Thymus (tissue), 14 donors: ENCODE measurements at places on chromosomes 16 and 17.

- no peak for DNase-seq
Measured at GRCh38 chr16:6656760-6657159, 675.9 kb upstream of the RBFOX1 start.

DNA sequence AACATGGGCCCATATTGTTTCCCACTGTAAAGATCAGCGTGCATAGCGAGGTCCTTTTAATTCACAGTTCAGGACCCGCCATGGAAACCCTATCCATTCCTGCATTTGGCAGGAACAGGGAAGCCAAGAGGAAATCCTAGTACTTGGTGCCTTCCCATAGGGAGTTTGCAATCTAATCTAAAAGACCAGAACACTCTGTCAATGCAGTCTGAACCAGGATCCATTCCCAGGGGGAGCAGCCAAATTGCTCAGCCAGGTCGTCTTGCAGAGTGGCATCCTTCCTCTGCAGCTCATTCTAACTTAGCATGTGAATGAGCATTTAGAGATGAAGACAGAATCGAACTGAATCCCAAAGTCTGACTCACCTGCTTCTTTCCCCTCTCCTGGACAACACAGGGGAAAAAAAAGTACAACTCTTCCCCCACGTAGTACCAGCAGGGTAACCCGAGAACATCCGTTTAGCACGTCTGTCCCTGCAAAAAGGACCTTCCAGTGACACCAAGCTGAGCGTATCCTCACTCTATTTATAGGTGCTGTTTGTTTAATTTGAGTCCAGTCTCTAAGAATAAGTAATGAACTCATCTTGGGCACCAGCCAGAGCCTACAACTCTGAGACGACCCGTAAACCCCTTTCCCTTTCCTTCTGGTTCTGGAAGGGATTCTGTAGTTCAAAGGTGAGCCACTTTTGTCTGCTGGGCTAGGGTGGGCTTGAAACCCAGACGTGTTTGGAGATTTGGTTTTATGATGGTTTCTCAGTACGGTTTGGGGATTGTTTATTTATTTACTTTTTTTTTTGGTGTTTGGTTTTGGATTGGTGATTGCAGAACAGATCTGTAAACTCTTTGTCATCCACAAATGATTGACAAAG, 74.5 kb downstream of the ERCC4 start:
- no peak for DNase-seq

DNA sequence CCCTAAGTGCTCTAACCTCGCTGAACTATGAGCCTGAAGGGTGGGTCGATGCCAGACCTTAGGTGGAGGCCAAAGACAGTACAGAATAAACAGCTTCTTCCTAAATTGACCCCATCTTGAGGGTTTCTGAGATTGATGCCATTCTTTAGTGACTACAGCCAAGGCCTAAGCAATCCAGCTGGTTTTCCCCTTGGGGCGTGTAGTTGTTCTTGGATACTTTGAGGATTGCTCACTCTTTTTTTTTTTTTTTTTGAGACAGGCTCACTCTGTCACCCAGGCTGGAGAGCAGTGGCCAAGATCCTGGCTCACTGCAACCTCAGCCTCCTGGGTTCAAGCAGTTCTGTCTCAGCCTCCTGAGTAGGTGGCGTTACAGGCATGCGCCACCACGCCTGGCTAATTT, 2.0 kb downstream of the OVCA2 start:
- no peak for DNase-seq

DNA sequence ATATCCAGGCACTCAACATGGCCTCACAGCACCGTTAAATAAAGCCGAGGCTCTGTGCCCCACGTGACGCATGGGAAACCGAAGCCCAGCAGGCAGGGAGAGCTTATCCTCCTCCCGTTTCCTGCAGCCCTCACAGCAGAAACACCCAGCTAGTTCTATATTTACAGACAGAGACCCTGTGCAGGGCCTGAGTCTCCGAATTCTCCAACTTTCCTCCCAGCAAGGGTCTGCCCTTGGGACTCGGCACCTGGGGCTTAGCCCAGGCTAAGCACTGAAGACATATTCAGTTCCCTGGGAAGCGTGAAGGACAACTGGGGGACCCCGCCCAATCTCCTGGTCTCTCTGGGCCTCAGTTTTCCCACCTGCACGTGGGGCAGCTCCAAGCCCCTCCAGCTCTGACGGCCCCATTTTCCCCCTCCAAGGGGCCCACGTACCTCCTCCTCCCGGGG, 29.2 kb downstream of the TRPV3 start:
- no peak for DNase-seq

- no peak for DNase-seq
Measured at GRCh38 chr17:30801671-30802070, 22.8 kb downstream of the CRLF3 start.

DNA sequence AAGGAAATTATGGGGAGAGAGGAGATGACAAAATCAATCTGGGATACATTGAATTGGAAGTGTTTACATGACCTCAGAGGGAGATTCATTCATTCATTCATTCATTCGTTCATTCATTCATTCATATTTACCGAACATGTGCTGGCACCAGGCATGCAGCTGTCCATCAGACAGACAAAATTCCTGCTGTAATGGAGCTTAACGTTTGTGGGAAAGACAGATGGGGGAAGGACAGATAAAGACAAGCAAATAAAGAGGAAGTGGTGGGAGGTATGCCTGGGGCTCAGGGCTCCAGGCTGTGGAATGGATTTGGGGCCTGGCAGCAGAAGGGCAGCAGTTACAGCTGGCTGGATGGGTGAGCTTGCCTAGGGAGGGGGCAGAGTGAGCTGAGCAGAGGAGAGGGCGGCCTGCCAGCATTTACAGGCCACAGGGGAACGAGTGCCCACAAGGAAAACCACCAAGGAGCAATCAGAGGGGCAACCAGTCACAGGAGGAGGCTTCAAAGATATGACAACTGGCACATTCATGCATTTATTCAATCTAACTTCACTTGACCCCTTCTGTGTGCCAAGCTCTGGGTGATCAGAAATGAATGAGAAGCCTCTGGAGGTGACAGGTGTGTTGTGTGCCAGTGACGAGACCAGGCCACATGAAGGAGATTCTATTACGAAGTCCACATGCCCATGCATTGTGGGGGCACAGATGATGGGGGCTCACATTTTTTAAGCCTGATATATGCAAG, 48.5 kb downstream of the ARHGAP27 start:
- DNase-seq, result no peak

DNA sequence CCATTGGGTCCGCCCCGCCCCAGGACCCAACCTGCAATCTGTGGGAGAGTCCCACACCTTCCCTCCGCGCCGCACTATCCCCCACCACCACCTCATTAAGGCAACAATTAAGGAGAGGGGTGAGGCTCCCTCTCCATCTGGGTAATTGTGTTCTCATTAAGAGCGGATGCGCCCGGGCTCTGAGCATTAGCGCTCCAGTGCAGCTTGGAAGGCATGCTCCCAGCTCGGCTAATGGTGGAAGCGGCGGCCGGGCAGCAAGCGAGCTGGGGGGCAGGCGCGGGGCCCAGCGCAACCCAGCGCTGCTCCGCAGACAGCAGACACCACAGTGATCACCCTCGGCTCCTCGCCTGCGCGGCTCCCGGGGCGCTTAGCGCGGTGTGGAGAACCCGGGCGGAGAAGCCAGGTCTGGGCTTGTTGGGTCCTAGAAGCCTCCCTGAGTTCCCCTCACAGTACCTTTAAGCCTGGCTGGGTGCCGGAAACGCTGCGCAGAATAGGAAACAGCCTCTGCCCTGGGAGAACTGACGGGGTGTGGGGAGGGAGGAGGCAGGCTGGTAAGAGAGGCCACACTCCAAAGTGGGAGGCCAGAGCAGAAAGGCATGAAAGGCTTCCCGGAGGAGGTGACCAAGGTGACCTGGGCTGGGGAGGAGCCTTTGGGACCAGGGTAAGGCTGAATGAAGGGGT, 6.4 kb downstream of the CBLN1 start:
- no peak for DNase-seq

GRCh38 chr17:47630614-47631013, 19.1 kb upstream of the KPNB1 start:
- DNase-seq, result no peak

- no peak for DNase-seq
Measured at GRCh38 chr16:23318639-23319038, 16.5 kb downstream of the SCNN1B start.

- DNase-seq, result no peak
Measured at GRCh38 chr17:41284043-41284442, 8.5 kb downstream of the KRTAP9-7 start.

GRCh38 chr16:64004116-64004515, 1117.7 kb downstream of the CDH11 start:
- DNase-seq, result no peak

DNA sequence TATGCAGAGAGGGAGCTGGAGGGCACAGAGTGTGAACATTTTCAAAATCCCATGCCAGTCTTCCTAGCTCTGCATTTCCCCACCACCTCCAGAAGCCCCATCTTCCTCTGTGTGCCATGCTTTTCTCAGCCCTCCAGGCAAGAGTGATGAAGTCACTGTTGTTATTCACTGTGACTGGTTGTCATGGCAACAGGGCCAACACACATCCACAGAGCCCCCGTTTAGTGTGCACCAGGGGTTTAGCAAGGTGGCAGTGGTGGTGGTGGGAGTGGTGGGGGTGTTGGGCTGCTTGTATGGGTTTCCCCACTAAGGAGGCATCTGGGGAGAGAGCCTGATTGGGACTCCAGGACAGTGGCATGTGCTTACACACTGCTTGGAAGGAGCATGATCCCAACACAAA, 309.9 kb upstream of the ASIC2 start:
- no peak for DNase-seq

GRCh38 chr17:6413065-6413464, 21.9 kb downstream of the AIPL1 start:
- no peak for DNase-seq

- no peak for DNase-seq
Measured at GRCh38 chr17:9987779-9988585, 82.9 kb upstream of the RCVRN start.

- DNase-seq, result no peak
Measured at GRCh38 chr16:89422527-89422904, 67.8 kb downstream of the ANKRD11 start.

DNA sequence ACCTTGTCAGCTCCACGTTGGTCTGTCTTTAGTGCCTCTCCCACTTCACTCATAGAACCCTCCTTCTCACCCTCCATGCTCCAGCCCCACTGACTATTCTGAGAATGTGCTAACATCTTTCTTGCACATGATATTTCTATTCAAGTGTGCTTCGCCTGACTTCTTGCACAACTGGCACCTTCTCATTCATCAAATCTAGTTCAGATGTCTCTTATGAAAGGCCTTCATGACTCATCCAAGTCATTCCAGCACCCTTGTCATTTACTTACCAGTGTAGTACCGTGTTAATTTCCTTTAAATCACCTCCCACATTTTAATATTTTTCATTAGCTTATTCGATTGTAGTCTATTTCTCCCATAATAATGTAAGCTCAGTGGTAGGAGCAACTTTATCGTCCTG, 197.8 kb upstream of the PIRT start:
- DNase-seq, result no peak

DNA sequence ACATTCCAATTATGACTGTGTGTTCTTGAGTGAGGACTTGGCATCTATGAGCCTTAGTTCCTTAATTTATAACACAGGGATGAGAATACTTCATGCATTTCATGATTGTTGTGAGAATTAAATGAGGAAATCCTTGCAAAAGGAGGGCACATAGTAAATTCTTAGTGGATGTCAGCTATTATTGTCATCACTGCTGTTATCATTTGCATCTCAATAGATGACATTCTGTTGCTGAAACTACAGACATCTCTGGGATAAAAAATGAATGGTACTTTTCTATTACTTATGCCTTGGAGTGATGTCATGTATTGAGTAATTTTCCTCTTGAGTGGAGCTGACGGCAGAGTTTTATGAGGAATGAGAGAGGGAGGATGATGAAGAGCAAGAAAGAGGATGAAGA, 184.4 kb upstream of the CDH11 start:
- no peak for DNase-seq

DNA sequence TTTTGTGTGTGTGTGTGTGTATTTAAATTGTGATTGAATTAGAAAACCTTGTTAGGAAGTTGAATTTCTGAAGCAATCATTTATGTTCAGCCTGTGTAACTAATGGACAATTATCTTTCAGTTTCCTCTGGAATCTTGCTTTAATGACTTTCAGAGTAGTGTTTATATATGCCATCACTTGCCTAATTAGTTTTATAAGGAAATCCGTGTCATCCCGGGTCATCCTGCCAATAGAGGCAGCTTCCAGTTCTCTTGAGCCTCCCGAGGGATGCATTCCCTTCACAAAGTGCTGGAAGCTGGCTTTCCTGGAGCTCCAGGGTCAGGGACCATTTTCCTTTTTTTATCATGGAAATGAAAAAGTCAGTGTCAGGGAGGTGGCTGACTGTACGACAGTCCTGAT, 42.9 kb downstream of the PRKCA start:
- DNase-seq, result no peak

GRCh38 chr17:80151333-80151732, 4.4 kb upstream of the EIF4A3 start:
- no peak for DNase-seq

GRCh38 chr16:89701425-89702406, at the start of gene SPATA2L:
TSS of gene SPATA2L (minus strand) at chr16:89701705. CDS start at chr16:89701232, 473 bp downstream.
- DNase-seq, result peak; percentile 91

- no peak for DNase-seq
Measured at GRCh38 chr16:56793492-56793891, 63.6 kb downstream of the NUP93 start.

DNA sequence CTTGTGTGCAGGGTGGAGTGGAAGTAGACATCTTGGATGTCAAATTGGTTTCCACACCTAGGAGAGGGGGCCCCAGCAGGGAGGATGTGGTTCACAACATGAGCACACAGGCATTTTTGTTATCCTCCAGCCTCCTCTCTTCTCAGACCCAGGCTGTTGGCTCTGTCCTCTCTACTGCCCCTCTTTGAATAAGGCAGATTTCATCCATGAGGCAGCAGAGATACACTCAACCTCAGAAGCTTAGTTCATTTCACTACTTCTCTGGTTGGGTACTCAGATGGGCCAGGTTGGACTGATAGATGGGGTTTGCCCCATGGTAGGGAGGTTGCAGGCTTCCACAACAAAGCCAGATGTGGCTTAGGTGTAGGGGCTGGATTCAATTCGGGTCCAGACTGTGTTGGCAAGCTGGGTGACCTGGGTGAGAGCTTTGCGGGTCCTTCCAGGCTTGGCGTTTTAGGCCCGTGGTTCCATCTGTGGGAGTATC, 22.2 kb upstream of the NFATC3 start:
- no peak for DNase-seq

DNA sequence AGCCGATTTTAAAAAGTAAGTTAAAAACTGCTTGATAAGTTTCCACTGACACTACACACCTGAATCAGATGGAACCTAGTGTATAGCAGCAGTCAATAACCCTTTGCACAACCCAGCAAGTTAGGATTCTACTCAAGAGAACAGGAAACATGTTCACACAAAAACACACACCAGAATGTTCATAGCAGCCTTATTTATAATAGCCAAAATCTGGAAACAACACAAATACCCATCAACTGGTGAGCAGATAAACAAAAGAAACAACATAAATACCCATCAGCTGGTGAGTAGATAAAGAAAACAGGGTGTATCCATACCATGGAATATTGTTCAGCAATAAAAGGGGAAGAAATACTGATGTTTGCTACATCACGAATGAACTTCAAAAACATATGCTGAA, 2.7 kb upstream of the CDH11 start:
- no peak for DNase-seq

GRCh38 chr17:39001703-39002637, 34.8 kb upstream of the FBXO47 start:
- DNase-seq, result no peak

- no peak for DNase-seq
Measured at GRCh38 chr17:48045316-48046001, 2.7 kb upstream of the NFE2L1 start.
